ENCODE measurements at places on chromosomes 4 and X.

DNA sequence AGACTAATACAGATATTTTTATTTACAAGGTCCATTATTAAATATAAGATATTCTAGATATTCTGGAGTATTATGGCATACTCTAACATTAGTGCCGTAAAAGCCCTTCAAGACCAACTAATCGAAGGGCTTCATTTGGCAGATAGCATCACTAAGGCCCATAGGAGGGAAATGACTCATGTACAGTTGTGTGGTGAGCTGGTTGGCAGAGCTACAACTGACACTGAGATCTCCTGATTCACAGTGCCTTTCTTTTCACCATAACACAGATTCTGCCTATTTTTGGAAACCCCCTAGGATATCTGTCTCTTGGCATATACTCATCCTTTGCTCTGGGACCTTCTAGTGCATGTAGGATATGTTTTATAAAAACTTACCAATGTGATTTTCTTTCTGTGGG is 201.7 kb upstream of the AFF2 start:
- DNase-seq, result no peak

GRCh38 chr4:163542275-163542674 is 47.8 kb downstream of the TMA16 start:
- no peak for DNase-seq

DNA sequence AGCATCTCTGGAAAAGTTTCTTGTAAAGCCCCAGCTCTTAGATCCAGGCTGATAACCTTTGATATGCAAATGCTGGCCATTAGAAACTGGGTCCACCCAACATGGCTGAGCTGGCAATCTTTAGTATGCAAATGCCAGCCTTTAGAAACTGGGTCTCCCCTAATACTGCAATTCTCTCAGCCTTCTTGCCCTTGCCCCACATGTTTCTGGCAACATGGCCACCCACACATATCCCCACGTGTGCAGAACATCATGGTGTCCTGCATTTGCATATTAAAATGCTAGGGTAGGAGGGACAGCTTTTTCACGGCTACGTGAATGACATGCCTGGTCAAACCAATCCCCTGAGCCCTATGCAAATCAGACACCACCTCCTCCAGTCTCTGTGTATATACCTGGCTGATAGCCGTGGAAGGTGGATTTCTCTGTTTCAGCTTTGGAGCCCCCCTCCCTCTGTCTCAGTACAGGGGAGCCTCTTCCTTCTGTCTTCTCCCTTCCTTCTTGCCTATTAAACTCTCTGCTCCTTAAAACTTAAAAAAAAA is 344.0 kb upstream of the NWD2 start:
- no peak for DNase-seq

GRCh38 chr4:139763672-139764071 is 98.1 kb downstream of the MGST2 start:
- DNase-seq, result no peak

GRCh38 chr4:87975466-87975865 is at the start of gene SPP1:
SPP1 (plus strand) TSS chr4:87975714; CDS start chr4:87976896, 1,182 bp downstream.
- DNase-seq, result no peak

DNA sequence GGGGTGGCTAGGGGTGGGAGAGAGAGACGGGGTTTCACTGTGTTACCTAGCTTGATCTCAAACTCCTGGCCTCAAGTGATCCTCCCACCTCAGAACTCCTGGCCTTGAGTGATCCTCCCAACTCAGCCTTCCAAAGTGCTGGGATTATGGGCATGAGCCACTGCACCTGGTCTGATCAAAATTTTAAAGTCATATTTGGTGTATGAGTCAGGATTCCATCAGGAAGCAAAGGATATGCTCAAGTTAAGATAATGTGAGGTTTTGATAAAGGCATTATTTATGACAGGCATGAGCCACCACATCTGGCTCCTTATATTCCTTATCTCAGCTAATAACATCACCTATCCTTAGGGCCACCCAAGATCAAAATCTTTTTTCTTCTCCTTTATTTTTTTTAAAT is 182.0 kb downstream of the SLC4A4 start:
- DNase-seq, result no peak

- DNase-seq, result no peak
Measured at GRCh38 chr4:2333916-2334644, 72.2 kb upstream of the MXD4 start.

DNA sequence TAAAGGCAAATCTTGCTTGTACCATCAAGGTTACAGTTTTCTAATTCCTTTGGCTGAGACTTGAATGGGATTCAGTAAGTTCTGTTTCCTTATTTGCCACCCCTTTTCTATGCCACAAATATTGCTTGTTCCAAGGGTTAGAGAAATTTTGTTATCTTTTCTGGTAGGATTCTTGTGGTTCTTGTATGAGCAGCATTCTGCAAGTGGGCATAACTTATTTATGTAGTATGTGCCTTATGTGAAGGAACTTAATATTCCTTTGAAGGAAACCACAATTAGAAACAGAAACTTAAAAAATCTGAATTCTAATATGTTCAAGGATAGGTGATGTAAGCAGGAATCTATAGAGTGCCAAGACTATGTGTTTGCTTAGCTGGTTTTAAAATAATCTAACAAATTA is 53.1 kb upstream of the TSPAN5 start:
- no peak for DNase-seq

DNA sequence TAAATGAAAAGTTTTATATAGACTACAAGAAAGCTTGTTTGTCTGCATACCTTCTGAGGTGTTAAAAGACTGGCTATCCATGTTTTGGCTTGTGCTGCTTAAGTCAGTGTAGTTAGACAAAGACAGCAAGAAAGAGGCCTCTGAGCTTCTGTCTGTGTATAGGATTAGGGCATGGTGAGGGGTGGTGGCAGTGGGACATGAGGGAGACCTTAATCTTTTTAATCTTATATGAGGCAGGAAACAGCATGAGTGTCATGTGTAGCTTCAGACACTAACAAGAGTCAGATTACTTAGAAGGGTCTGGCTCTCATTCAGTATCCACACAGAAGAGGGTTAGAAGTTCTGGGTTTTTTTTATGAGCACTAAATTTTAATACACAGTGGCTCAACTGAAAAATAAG is 213.3 kb downstream of the GABRG1 start:
- DNase-seq, result no peak

Measured in progenitor cell of endocrine pancreas (in vitro differentiated cells).